ENCODE measurements at places on chromosomes 5 and 9.

DNA sequence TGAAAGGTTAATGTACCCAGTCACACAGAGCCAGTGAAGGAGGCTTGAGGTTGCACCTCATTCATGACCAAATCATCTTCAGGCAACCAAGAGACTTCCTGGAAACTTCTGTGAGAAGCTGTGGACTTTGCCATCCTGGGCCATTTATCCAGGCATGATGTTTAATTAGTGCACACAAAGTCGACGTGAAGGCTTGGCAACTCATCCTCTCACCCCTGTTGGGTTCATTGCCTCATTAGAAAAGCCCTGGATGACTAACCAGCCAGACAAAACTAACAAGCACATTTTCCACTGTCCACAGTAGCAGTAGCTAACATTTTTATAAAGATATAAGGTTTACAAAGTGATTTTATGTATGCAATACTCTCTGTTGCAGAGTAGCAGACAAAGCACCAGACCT is 65.7 kb upstream of the ZNF462 start:
- peak; percentile 56 for DNase-seq

DNA sequence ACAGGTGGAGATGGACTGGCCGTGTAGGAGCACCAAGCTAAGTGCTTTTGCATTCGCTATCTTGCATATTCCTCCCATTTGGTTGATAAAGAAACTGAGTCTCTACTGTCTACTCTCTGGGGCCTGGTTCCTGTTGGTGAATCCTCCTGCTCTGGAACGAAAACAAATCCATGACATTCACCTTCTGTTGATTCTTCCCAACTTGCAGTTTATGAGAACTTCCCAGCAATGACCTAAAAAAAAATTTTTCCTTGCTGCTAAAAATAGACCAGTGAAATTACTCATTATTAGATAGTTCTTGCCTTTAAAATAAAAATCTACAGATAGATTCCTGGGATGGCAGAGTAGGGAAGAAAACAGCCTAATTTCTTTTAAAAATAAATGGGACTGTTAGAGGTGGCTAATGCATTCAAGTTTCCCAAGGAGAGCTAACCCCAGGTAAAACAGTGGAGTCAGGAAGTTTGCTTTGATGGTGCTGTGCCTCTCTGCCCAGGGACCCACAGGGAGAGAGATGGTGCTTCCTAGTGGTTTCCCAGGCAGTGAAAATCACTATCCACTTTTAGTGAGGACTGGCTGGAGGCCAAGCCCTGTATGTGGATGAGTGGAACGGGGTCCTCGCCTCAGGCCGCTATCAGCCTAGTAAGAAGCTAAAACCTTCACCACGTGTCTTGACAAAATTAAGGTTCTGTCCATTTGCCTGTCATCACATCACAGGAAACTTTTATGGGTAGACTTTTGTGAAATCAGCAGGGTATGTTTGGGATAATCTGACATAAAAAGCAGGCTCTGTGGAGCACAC is 68.4 kb upstream of the NR3C1 start:
- DNase-seq: no peak

DNA sequence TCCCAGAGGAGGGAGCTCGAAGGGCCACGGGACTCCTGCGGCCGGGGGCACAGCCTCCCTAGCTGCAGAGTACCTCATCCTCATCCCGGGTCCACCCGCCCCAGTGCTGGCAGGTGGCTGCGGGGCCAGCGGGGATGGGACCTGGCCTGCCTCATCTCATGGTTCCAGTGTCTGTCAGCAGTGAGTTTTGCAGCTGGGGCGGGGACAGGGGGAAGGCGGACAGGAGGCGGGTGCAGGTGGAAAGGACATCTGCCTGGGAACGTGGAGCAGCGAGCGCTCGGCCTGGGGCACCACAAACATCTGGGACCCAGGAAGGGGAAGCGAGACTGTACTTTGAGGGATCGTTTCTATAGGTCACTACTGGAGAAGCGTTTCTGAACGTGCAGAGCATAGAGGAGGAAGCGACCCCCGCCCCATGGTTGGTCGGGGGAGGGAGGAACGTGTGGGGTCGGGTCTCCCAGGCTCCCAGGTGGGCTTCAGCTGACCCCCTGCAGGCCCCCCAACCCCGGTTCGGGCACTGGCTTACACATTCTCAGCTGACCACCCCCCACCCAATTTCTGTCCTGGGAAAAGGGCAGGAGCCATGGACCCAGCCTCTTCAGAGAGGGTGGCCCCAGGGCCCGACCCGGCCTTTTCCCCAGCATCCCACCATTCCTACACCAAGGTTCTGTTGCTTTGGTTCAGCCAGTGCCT is 56.5 kb upstream of the NOTCH1 start:
- DNase-seq: no peak

DNA sequence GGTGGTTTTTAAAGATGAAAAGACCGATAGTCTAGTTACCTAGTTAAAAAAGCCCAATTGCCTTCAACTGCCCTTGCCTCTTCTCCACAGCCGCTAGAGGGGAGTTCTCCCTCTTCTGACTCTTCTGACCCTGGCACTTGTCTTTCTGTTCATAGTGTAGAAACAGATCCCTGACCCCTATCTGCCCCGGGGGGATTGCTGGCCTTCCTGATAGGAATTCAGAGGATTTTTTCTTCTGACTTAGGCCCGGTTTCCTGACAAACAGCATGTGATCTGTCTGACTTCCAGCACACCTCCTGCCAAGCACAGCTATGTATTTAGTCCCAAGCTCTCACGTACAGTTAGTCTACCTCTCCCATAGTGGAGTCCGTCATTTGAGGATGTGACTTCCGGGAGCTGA is 5.0 kb upstream of the TMEM268 start:
- no peak for DNase-seq

DNA sequence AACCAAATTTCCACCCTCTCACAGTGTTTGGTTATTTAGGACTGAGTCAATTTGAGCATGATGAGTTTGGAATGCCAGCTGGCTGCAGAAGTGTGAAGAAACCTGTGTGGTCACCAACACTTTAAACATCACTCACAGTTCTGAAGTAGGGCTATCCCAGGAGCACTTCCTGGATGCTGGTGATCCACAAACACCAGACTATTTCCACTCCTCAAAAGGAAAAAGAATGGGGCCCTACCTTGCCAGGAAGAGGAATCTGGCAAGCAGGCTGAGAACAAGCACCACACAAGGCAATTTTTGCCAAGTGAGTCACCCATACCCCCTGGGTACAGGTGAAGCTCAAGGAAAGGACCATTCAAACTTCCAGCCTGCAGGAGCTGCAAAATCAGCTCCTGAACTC is 294.2 kb upstream of the PTGER4 start:
- DNase-seq: no peak

DNA sequence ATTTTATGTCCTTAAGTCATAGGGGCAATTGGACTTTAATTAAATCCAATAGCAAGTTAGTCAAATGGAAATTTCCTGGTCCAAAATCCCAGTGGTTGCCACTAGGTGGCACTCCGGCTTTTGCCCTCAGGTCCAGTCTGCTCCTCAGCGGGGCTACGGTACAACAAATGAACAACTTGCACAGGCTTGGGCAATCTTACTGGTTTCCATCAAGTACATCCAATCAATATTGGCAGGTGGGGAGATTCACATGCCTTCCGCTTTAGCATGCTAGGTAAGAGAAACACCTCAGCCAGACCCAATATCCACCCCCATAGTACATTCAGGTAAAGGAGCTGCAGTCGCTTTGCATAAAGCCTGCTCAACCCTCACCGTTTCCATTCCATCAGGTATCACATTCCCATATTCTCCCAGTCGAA is 6.3 kb upstream of the MXD3 start:
- DNase-seq: peak; percentile 69

DNA sequence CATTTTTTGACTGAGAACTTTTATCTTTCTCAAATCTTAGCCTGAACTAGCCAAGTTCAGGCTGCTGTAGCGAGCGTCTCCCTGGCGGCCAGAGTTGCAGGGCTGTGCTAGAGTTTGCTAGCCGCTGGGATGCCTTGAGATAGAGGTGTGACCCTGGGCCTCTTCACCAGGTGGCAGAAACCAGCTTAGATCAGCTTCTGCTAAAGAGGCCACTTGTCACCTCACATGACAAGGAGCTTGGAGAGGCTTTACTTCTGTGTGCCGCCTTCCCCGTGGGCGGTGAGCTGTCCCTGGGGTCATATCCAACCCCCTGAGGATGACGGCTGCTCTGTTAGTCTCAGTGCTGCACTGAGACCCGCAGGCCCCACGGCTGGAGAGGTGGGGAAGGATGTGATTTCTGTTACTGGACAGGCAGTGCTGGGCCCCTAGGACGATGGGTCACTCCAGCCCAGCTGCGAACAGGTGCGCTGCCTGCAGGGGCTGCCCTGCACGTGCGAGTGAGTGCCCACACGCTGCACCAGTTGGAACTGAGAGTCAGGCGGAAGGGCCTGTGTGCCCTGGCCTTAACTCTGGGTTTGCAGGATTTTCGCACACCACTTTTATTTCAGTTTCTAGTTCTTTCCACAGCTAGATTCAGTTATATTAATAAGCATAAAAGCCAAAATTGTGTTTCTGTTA is 63.8 kb downstream of the EHMT1 start:
- DNase-seq: no peak

DNA sequence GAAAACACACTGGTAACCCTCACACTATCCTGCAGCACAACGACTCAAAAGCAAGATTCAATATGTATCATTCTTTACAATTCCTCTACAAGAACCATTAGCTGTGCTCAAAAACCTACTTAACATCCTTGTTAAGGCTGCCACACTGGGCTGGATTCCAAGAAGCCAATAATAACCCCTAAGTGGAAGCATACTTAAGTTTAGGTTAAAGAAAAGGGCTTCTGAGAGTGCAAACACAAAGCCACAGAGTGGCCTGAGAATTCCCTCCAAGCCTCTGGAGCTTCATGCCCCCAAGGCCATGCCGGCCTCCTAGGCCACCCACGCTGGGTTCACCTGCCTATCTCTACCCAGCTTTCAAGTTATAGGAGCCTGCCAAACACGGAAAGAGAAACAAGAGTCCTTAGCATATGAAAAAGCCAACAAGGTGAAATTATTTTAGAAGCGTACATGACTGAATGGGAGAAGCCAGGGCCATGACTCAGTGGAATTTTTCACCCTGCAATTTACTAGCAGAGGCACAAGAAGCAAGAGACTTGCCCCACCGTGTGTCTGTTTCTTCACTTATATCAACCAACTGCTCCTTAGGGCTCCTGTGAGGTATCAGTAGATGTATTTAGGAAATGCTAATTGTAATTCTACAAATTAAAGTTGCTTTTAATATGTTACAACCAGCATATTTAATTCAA is 293.0 kb downstream of the SPOCK1 start:
- DNase-seq: no peak

DNA sequence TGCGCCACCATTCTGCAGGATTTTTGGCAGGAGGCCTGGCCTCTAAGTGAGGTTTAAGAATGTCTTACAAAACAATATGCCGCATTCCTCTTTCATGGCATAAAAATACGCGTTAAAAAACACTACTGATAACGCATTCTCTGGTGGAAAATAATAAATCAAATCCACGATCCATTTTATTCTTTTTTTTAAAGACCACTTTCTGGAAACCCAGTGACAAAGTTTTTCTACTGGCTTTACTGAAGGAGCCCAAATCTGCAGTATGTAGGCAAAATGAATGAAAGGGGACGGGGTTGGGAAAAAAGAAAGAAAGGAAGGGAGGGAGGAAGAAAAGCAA is 2.0 kb downstream of the SV2C start:
- no peak for DNase-seq

- no peak for DNase-seq
These were observed 6.1 kb downstream of the S100Z start for GRCh38 chr5:76855961-76856360.

DNA sequence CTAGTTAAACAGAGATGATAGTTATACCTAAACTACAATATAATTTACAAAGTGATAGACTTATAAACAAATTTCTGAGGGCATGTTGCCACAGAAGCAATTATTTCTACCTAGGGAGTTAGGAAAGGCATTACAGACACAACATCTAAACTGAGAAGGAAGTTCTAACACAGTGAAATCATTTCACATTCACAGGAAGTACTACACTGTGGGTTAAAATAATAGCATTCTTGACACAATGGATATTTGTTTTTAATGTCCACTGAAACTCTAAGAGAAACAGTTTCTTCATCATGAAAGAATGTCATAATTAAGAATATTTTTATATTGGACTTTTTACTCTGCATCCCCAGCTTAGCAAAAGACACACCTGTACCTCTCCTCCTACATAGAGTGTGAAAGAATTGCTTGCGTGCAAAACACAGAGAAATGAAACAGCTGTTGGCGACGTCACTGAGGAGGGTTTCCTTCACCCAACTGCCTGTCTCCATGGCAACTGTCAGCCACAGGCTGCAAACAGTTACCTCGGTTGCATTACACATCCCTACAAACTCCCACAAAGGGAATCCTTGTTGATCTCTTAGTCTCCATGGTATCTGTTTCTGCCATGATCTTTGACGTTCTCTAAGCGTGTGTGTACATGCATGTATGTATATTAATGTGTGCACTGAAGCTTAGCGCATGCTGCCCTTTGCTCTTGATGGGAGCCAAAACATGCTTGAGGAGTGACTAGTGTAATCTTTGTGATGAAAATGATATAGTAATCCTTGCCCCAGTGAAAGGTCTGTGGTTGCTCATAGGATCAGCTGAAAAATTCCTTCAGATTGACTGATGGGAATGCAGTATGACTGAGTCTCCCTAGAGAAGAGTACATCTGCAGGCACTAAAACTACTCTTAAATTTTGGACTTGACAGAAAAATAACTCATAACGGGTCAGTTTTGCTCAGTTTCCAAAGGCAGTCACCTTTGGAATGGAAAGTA is 168.5 kb downstream of the ACTL7B start:
- DNase-seq: no peak

DNA sequence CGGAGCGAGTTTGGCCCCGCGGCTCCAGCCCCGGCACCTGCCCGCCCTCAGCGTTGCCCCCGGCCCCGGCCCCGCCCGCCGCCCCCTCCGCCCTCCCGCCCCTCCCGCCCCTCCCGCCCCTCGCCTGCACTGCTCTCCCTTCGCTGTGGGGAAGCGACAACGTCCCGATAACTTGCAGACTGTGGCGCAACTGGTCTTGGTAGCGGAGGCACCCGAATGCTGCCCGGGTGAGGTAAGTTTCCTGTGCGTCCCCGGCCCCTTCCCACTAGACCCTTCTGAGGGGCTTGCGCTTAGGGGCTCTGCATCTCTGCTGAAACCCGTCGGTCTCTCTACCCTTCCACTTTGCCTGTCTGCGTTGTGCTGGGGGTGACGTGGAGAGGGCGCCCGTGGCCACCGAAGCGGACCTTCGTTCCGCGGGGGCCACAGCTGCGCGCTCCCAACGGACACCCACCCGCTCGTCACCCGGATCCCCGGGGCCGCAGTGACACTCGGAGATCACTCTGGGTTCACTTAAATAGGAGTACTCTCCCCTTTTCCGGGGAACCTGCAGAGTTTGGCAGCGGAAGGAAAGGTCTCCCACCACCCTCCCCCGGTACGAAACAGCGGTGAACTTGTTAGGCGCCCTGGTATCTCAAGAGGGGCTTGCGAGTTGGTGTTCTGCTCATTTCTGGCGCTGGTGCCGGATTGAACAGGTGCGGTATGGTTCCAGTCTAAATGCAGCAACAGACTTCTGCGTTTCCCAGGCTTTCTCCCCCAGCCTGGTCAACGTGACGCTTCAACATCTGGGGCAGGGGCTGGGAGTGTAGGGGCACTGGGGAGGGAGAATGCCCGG is 707 bp downstream of the PIP5K1B start:
- peak; percentile 26 for DNase-seq
